ENCODE measurements at places on chromosomes 12 and 14.

- no peak for DNase-seq
Measured at GRCh38 chr12:56161690-56162351, 3.7 kb downstream of the MYL6 start.

- DNase-seq: no peak
Measured at GRCh38 chr14:83632375-83632774, 1897.6 kb upstream of the FLRT2 start.

- no peak for DNase-seq
Measured at GRCh38 chr12:62403031-62403430, 63.6 kb upstream of the MON2 start.

DNA sequence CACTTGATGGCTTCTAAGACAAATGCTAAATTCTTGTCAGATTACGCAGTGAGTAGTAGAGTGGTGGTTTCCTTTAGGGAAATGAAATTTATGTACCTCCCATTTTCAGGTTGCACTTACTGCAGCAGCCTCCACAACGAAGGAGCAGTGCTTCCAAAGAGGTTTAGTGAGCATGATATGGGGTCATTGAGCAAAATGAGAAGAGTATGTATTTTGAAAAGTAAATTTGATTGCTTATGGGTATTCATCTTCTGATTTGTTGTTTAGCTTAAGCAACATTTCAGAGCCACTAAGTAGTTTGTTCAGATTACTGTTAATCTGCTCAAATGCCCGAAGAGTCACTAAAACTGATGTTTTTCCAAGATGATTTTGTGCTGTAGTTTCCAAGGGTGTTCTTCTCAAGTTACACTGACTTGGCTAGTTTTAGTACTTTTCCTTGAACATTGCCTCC, 493.6 kb downstream of the PCNX1 start:
- DNase-seq: no peak

- peak; percentile 76 for DNase-seq
Measured at GRCh38 chr14:94548999-94549985, 11.9 kb upstream of the SERPINA4 start.

All from activated T-cell treated with anti-CD3 and anti-CD28 coated beads, Interleukin-2, amount 50 U/mL, for 48 hours (primary cell).